ENCODE measurements at places on chromosomes 16 and 17.

DNA sequence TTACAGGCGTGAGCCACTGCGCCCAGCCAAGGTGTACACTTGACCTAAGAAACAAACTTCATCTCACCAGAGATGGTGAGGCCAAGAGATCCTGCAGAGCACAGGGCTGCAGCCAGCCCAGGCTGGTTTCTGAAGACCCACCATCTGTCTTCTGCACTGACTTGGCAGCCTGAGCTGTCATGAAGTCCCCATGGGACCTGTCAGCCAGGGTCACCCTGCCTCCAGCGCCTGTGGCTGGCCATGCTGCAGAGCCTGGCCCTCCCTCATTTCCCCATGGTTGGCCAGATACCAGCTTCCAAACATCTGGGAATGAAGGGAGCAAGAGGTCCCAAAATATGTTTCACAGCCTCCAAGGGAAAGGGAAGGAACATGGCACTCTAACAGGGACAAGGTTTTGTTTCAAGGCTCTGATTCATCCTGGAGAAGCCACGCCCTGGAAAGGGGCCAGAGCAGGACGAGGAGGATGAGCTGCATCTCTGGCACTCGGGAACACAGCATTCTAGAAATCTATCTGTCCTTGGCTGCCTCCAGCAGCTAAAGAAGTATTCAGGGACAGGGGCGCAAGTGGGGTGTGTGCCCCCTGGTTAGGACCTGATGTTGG is 45.3 kb downstream of the DDX19A start:
- no peak for DNase-seq

- DNase-seq = no peak
These were observed 73.8 kb upstream of the METRNL start for GRCh38 chr17:83005639-83006038.

- DNase-seq = no peak
These were observed 94.6 kb upstream of the DHX40 start for GRCh38 chr17:59470624-59471297.

DNA sequence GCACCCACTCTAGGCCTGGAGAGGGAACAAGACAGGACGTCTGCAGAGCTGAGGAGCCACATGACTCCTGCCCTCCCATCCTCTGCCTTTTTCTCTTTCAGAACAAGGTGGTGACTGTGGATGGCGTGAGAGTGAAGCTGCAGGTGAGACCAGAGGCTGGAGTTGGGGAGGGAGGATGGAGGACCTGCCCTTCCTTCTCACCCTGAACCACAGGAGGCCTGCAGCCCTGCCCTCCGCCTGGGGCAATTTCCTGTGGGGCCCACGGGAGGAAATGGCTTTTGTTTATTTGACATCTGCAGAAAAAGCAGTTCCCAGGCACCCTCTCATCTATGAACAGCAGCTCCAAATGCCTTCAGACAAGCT is 5.1 kb downstream of the RAB37 start:
- DNase-seq = no peak

GRCh38 chr17:68423251-68423650 is 34.0 kb downstream of the WIPI1 start:
- DNase-seq = no peak

GRCh38 chr17:39404542-39405378 is 3.3 kb upstream of the FBXL20 start:
- no peak for DNase-seq

- DNase-seq = no peak
These were observed 22.7 kb upstream of the SRCIN1 start for GRCh38 chr17:38628441-38628840.

DNA sequence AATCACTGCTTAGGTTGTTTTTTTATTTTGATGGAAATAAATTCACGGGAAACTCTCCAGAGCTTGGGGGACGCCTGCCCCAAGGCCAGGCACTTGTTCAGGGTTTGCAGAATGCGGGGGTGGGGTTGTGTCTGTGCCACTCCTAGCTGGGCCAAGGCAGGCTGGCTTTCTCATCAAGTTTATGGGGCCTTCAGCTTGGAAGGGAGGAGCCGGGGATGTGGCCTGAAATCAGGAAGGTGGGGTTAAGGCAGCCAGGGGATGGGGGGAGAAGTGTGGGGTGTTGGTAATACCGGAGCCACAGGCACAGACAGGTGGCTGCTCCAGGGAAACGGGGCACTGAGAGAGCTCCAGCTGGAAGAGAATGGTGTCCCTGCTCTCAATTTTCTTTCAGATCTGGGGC is 1.7 kb upstream of the CHAD start:
- no peak for DNase-seq

DNA sequence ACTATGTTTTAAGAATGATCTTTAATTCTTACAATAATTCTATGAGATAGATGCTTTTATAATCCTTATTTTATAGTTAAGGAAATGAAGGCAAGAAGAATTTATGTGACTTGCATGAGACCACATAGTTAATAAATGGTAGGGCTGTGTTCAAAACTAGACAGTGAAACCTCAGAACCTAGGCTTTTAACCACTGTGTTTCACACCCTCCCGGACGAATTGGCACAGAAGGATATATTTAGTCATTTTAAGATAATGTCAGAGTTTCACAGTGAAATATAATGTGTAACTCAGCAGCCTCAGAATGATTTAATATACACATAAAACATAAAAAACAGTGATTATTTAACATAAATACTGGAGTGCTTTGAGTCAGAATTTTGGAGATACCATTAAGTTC is 57.0 kb downstream of the NSRP1 start:
- no peak for DNase-seq

- no peak for DNase-seq
These were observed 77.0 kb downstream of the MRC2 start for GRCh38 chr17:62704381-62704971.

GRCh38 chr16:72876221-72876620 is 171.7 kb downstream of the ZFHX3 start:
- DNase-seq = no peak

DNA sequence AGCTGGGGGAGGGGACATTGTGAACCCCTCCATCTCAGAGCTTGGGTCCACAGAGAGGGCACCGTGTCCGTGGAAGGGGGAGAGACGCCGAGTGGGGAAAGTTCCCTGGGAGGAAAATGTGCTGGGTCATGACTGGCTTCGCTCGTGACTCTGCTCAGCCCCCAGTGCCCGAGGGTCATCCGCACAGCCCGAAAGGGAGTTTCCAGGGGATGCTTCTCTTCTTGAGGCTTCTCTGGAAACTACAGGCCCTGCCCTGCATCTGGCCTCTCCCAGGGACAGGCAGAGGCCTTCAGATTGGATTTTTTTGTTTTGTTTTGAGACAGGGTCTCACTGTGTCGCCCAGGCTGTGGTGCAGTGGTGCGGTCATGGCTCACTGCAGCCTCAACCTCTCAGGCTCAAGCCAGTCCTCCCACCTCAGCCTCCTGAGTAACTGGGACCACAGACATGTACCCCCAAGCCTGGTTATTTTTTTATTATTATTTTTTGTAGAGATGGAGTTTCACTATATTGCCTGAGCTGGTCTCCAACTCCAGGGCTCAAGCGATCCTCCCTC is 9.8 kb upstream of the GSE1 start:
- no peak for DNase-seq

DNA sequence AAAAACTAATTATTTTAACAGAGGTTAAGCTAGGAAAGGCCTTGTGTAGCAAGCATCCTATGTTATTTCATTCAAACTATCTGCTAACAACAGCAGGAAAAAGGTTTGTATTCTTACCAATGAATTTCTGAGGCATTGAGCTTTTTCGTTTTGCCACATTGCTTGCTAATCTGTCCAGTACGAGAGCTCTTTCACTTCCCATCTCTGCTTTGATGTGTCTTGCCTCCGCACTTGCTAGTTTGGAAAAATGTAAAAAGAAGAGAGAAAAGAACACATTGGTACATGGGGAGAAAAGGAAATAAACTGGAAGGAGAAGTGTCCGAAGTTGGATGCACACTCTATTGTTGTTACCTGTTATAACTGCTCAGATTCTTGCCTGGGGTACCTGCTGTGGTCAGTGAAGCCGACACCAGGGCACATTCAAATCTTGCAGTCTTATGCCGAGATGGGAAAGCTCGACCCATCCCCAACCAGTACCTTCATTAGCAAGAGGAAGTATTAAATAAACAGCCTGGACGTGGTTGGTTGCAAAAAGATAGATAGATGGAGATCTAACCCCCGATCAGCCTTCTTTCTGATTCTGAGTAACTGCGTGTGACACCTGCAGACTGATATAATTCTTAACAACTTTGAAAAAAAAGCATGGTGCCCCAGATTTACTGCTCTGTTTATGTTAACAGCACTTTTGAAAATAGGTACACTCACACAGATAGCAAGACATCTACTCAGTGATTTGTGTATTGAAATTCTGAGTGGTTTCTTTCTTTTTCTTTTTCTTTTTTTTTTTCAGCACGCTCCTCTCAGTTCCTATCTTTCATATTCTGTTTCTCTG is 40.0 kb downstream of the GRB7 start:
- no peak for DNase-seq

- peak; percentile 12 for DNase-seq
These were observed 140.2 kb downstream of the MSI2 start for GRCh38 chr17:57396511-57396921.

GRCh38 chr16:89401641-89402445 is 88.5 kb downstream of the ANKRD11 start:
- DNase-seq = no peak

DNA sequence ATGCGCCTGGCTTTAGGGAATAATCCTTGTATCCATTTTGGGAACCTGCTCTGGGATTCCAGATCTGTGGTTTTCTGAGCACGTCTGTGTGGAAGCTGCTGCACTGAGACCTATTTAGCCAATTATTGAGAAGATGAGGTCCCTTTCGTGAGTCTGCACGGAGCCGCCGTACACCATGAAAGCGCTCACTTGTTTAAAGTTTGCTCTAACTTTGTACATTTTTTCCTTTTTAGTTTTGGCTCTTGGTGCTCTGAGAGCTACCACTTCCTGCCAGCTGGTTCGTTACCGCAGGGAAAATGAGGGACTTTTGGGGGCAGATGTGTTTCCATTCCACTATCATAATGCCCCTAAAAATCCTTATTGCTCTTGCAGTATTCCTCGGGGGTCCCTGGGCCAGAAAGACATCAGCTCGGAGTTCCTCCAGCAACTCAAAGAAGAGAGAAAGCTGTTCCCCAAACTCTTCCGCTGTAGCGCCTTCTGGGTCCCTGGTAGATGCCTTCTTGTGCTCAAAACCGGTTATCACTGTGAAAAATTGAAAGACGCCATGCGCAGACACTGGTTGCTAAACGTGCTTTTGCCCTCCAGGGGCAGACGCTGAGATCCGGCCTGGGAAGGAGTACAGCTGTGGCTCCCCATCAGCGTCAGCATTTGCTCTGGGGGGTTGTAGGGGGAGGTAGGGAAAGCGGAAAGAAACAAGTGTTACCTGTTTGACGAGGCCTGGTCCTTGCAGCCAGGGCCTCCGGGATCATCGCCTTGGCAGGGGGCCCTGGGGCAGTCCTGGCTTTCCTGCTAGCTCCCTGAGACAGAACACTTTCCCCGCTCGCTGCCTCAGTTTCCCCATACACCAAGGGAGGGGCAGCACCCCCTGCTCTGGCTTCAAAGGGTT is 238.1 kb downstream of the MRTFB start:
- no peak for DNase-seq

DNA sequence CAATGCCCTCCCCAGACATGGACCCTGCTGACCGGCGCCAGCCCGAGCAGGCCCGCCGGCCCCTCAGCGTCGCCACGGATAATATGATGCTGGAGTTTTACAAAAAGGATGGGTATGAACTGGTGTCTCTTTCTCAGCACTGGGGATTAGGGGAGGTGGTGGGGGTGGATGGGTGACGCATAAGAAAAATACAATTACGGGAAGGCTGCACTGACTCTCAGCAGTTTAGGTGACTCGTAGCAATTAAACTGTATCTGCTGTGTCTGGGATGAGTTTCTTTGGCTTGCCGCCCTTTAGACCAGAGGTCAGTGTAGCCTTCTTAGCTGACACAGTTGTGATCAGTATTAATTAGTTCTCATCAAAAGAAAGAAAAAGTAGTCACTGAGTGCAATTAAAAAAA is 59.0 kb downstream of the ELAC2 start:
- DNase-seq = no peak

GRCh38 chr17:19933221-19933620 is 44.4 kb downstream of the AKAP10 start:
- DNase-seq = no peak

- no peak for DNase-seq
These were observed 11.9 kb upstream of the NAGPA start for GRCh38 chr16:5045499-5046115.

DNA sequence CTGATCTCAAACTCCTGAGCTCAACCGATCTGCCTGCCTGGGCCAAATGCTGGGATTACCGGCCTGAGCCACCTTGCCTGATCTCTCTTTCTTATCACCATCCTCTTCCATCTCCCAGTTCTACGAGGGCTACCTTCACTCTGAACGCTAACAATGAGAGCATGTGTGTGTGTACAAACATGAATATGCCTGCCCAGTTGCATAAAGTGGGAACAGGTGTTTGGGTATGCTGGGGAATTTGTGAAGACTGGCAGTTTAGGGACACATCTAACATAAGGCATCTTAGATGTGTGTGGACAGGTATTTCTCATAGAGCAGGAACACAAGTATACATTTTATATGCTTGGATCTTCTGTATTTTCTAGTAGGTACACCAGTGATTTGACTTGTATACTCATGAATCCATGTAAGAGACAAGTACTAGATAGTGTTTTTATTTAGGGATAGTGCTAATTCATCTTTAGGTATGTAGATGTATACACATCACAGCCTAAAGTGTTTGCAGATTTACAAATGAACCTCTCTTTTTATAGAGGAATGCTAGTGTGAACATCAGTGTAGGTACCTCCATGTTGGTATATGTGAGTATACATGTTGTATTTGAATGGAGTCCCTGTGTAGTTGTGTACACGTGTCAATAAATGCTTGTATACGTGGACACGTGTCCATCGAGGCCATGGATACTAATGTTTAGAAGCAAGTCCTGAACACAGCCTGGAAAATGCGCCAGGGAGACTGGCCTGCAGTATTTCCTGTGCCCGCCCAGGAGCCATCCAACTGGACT is 1.2 kb upstream of the DLX4 start:
- DNase-seq = no peak

GRCh38 chr17:67602974-67603373 is 114.8 kb upstream of the NOL11 start:
- no peak for DNase-seq

GRCh38 chr16:80671281-80671849 is 130.6 kb downstream of the DYNLRB2 start:
- DNase-seq = no peak

DNA sequence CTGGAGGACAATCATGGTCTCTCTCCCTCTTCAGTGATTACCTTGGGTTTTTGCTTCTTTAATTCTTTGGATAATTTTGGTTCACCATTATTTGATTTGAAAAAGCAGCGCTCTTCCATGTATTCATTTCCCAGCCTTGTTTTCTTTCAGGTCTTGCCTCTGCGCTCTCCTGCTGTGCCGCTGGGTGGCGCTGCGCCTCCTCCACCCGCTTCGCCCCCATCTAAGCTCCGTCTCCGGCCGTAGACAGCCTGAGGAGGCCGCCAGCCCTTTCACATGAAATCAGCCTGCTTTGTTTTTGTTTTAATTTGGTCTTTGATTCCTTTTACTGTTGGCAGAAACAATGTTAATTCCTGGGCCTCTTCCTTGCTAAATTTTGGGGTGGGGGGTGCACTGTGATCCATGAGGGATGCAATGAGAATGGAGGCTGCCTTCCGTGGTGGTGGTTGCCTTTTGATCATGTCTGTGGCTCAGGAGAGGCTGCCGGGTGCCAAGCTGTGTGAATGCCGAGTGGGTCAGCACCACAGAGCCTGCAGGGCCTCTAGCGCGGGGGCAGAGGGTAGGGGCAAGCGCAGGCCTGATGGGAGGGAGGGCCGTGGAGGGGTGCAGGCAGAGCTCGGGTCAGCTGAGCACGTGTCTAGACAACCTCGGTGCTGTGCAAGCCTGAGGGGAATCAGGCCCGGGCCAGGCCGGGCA is 64.1 kb downstream of the PLD6 start:
- DNase-seq = no peak

- no peak for DNase-seq
These were observed 5.1 kb downstream of the MVP start for GRCh38 chr16:29825145-29826044.

- no peak for DNase-seq
These were observed 4.7 kb downstream of the KRABD2 start for GRCh38 chr17:8371786-8372185.
